Forelimb muscle (tissue), 1 donor: ENCODE measurements at places on chromosomes 6 and 20.

- no peak for DNase-seq
Measured at GRCh38 chr6:16279243-16279642, 40.9 kb downstream of the GMPR start.

DNA sequence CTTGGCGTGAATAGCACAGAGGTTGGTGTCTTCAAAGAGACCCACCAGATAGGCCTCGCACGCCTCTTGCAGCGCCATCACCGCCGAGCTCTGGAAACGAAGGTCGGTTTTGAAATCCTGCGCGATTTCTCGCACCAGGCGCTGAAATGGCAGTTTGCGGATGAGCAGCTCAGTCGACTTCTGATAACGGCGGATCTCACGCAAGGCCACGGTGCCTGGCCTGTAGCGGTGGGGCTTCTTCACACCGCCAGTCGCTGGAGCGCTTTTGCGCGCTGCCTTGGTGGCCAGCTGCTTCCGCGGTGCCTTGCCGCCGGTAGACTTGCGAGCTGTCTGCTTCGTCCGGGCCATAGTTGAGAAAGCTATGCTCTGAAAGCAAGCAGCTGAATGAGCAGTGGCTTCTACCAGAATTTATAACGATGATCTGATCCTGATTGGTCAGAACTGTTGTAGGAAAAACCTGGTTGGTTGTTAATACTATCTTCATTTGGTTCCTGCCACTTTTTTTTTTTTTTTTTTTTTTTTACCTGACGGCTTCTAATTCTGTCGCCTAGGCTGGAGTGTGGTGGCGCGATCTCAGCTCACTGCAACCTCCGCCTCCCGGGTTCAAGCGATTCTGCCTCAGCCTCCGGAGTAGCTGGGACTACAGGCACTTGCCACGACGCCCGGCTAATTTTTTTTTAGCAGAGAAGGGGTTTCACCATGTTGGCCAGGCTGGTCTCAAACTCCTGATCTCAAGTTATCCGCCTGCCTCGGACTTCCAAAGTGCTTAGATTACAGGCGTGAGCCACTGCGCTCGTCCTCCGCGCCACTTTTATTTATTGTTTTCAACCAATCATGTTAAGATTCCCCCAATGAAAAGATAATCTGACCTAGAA lies 21.5 kb downstream of the OR2B2 start:
- DNase-seq: peak; percentile 94

DNA sequence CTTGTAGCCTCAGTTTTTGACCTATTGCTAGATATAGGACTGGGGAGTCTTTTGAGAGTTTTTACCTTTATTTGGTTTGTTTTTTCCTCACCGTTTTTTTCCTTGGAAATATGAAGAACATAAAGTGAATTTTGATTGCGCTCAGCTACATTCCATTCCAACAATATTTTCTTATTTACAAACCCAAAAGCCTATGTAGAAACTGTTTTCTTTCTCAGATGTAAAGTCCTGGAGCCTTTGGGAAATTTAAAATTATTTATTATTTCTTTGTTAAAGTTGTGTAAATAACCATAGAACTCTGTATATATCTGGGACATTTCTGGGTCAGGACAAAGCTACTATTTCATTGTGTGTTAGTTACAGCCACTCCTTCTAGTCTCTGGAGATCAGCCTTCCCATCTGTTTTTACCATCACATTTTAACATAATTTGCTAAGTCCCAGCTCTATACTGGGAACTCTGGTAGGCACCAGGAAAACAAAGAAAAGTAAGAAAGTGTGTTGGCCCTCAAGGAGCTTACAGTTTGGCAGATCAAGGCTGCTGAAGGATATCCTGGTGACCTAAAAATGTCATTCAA lies 68.8 kb downstream of the JAG1 start:
- no peak for DNase-seq

DNA sequence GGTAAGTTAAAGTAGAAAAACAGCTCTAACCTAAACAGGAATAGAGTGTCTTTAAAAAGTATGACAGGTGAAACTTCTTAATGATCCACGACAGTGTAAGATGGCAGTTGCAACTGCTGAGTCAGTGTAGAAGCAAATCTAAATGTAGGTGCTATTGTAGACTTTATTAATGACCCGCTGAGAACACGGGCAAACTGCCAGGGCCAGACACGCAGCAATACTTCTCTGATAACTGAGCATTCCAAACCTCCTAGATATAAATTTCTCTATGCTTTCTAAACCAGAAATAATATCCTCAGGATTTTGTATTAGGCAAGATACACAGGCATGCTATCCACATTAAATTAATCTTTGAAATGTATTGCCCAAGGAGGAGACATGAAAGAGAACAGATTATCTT lies 1076.4 kb downstream of the HACE1 start:
- DNase-seq: no peak

- DNase-seq: no peak
Measured at GRCh38 chr6:14660806-14661579, 543.4 kb downstream of the CD83 start.

GRCh38 chr20:51193066-51193772 lies 170.3 kb upstream of the KCNG1 start:
- DNase-seq: no peak

DNA sequence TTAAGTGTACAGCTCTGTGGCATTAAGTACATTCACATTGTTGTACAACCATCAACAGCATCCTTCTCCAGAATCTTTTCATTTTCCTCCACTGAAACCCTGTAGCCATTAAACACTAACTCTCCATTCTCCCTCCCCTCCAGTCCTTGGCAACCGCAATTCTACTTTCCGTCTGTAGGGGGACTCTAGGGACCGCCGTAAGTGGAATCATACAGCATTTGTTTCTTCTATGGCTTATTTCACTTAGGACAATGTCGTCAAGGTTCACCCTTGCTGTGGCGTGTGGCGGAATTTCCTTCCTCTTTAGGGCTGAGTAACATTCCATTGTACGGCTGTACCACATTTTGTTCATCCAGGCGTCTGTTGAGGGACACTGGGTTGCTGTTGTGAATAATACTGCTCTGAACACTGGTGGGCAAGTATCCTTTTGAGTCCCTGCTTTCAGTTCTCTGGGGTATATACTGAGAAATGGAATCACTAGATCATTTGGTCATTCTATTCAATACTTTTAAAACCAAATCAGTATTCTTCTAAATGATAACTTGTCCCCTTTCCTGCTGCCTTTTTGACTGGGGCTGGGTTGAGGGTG lies 50.7 kb downstream of the PPP1R3G start:
- DNase-seq: no peak

DNA sequence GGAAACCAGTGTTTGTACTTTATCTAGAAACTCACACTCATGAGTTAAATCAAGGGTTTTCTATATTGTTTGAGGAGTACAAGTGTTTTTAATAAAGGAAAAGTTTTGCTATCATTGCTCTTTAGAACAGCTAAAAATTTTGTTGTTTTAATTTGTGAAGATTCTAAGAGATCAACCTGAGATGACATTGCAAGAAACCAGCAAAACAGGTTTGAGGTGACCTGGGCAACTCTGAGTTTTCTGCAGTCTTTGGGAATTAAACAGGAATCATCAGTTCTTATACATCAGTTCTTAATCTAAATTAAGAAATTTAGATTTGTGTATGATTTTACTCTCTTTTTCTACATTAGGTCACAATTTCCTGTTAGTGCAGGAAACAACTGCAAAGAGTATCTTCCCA lies 114.5 kb downstream of the JAG1 start:
- no peak for DNase-seq

- no peak for DNase-seq
Measured at GRCh38 chr6:165662041-165662748, 846 bp downstream of the PDE10A start.

DNA sequence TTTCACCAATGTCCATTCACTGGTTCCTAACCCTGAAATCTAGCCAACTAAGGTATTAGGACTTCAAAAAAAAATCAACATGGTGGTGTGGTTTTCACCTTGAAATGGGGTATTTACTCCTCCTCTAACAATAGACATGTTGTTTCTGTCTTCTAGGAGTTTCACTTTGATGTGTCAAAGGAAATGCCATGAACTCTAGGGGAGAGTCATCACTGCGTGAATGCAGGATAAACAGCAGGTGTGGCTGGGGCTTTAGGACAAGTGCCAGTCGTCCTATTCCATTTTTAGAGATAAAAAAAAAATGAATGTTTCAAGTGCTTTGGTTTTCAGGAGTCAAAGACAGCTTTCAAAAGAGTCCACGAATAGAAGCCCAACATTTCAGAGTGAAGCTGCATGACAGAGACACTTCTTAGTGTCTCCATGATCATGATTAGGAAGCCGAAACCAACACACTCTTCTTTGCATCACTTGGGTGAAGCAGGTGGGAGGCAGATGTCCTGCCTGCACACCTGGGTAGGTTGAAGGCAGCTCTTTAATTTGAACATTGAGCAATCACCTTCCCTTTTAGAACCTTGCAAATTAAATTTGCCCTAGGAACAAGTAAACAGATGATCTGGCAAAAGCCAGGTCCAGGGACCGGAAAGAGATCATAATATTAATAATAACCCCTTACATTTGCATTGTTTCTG lies 328.5 kb upstream of the PRDM1 start:
- no peak for DNase-seq
